Ammon's horn (tissue), 1 donor: ENCODE measurements at places on chromosomes 7 and 10.

DNA sequence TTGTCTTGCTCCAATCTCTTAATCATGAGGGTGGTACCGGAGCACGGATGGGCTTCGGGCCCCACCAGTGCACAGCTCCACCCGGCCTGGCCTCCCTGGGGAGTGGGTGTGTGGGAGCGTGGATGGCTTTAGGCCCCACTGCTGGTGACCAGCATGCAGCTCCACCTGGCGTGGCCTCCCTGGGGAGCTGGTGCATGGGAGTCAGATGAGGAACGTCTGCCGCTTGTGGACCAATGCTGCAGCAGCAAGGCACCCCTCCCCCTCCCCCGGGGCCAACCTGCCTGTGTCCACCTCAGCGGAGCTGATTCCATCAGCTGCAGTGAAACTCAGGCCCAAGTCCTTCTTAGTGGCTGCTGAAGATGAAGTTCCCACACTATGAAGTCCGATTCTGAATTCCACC lies 511.4 kb downstream of the PTPRN2 start:
- DNase-seq: no peak

DNA sequence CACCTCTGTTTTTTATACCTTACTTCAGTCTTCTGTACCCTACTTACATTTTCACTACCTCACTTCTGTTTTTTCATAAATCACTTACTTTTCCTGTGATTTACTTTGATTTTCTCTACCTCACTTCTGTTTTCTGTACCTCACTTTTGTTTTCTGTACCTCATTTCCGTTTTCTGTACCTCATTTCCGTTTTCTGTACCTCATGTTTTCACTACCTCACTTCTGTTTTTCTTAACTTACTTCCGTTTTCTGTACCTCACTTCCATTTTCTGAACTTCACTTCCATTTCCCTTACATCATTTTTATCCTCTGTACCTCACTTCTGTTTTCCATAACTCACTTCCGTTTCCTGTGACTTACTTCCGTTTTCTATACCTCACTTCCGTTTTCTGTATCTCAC lies 492.0 kb upstream of the AKR1E2 start:
- no peak for DNase-seq

GRCh38 chr10:126497672-126498071 lies 109.4 kb upstream of the ADAM12 start:
- DNase-seq: no peak

GRCh38 chr7:5173496-5173895 lies 16.5 kb upstream of the WIPI2 start:
- DNase-seq: no peak

DNA sequence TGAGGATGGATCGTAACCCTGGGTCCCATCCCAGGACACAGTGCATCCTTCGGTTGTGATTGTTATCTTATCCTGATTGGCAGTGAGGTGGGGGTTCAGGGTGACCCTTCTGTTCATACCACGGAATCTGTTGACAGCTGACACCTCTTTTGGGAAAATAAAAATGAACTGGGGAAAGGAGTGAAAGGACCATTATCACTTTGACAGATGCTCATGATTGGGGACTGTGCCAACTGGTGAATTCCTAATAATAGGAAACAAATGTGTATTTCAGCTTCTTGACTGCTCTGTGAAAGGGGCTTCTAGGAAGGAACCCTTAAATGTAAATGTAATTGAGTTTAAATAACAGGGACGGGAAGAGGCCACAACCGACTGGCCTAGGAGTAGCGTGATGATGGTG lies 65.4 kb downstream of the CELF2 start:
- DNase-seq: no peak

DNA sequence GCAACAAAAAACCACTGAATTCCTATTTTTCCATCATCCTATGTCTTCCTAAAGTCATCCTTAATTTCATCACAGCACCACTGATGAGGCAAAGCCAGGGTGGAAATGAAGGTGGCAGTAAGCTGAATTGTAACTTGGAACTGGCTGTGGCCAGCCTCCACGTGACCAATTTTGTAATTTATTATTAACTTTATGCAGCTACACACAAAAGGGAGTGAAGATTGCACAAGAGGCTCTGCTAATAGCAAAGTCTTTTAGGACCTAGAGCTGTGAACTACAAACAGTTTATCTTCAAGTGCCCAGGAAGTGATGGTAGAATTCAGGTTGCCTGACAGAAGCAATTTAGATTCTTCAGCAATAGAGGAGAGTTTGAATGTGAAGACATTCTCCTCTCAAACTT lies 176.4 kb downstream of the CCDC71L start:
- DNase-seq: no peak

DNA sequence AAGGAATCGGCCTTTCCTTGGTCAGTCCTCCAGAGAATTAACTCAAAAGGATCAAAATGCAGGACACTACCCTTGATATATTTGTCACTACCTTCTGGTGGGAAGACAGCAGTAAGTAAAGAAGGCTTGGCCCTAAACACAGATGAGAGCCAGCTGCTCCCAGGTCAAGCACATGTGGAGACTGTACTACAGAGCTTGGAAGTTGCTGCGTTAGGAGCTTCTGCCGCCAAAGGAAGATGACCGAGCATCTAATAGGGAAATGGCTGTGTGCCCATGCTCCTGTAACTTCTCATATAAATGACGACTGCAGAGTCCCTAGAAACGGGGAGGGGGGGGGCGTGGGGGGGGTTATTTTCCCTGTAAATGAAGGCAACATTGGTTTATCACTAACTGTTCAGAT lies 59.0 kb downstream of the PODXL start:
- DNase-seq: no peak

GRCh38 chr7:47488969-47489342 lies 93.0 kb downstream of the TNS3 start:
- no peak for DNase-seq

- peak; percentile 7 for DNase-seq
Measured at GRCh38 chr10:56622335-56622973, 261.4 kb upstream of the ZWINT start.

- no peak for DNase-seq
Measured at GRCh38 chr7:82932516-82932915, 230.2 kb downstream of the PCLO start.

DNA sequence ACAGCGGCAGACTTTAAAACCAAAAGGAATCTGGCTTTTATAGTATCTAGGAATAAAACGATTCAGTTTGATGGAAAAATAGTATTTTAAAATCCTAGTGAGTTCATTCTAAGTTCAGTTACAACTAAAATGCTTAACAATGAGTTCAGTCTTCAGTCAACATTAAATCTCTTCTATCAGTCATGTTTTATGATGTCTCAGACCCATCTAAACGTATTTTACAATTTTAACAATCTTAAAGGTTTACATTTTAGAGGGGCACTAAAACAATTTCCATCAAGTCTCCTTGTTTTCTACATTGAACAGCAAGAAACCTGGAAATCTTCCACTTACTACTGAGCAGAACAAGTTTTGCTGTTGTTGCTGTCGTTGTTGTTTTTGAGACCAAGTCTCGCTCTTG lies 10.0 kb downstream of the SVOPL start:
- no peak for DNase-seq

DNA sequence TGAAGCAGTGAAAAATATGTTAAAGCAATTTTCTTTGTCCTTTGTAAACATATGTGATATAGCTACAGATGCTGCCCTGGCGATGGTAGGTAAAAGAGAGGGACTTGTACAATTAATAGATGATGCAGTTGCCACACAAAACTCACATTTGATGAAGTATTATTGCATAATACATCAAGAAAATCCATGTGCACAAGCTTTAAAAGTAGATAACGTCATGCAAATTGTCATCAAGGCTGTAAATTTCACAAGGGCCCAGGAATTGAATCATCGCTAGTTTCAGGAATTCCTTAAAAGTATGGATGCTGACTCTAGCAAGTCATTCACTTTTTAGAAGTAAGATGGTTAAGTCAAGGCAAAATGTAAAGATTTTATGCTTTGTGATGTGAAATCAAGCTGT lies 10.0 kb downstream of the CYP3A5 start:
- no peak for DNase-seq

DNA sequence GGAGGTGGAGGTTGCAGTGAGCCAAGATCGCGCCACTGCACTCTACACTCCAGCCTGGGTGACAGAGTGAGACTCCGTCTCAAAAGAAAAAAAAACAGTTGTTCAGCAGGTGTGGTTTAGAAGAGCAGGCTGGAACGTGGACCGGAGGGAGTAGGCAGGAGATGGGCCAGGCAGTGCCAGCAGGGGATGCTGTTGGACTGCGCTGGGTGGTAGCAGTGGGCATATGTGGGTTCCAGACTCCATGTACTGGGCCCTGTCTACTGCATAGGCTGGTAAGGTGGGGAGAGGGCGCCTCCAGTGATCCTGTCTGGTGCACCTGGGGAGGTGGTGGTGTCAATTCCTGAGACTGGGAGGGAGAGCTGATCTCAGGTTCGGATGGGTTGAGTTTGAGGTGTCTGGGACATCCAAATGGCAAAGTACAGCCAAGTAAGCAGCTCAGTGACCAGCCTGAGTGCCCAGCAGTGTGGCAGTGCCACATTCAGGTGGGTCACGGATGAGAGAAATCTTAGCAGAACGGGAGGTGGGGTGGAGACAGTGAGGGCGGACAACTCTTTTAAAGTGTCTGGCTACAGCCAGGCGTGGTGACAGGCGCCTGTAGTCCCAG lies 25.9 kb downstream of the SFXN4 start:
- DNase-seq: peak; percentile 50

DNA sequence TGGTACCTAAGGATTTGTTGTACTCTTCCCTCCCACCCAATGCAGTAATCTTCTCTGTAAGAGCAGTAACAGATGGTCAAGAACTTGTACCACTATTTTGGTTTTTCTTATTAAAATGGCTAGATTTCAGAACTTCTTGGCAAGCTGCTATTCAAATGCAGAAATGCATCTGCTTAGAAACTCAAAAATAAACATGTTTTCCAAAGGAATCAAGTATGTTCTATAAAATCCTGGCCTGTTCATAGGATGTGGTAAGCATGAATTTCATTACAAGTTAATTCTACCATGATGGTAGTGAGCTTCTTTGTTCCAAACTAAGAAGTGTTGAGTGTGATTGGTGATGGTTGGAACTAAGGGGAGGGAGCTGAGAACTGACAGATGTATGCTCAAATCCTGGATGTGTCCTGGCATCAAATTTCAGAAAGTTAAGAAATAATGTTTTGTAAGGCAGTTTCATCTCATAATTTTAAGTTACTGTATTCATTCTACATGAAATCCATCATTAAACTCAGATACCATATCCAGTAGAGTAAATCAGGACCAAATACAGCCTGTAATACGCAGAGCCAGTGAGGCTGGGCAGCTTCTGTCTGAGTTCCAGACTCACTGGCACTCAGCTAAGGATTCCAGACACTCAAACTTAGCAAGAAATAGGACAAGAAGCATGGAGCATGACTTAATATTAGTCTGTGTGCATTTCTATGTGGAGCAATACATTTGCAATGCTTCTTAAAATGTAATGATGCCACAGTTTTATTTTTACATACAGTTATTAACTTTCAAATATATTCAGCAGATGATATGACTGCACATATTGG lies 119.6 kb downstream of the TES start:
- DNase-seq: no peak

GRCh38 chr10:11506247-11506789 lies 105.1 kb downstream of the USP6NL start:
- DNase-seq: no peak

DNA sequence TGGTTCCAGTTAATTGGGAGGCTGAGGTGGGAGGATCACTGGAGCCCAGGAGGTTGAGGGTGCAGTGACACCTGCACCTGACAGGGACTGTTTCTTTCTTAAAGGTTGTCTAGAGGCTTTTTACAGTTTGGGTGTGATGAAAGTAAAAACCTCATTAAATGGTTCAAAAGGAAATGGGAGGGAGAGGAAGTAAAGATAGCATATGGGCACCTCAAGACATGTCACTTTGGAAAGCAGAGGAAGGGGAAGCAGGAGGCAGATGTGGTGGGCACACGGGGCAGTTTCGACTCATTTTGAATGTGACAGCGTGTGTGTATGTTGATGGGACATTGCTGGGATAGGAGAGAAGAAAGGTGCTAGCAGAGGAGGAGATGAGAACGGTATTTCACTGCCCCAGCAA lies 203.1 kb downstream of the MLLT10 start:
- DNase-seq: no peak

GRCh38 chr7:47536661-47537611 lies 45.0 kb downstream of the TNS3 start:
- DNase-seq: peak; percentile 39

DNA sequence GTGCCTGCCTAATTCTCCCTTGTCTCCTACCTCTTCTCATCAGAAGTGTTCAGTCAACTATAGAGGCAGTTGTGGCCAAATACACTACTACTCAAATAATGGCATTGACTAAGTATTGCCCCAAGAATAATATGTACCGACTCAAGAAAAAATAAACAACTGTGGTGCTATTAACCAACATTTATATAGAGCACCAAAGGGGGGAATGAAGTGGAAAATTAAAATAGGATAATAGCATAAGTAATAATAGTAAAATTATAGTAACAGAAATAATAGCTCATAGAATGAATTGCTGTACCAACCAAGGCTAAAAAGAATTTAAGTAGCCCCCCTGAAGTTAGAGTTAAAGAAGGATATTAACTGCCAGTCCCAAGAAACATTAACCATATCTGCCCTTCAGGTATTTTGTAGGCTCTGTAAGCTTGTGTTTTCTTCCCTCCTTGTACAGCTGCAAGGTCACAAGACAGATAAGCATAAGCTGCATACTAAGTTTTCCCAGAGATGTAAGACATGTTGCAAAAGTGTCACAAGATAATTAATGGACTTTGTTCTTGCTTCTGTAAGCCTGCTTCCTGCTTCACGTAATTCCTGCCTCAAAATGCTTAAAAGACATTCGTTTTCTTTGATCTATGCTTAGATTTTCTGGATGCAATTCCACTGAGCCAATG lies 10.9 kb upstream of the CYREN start:
- DNase-seq: no peak

DNA sequence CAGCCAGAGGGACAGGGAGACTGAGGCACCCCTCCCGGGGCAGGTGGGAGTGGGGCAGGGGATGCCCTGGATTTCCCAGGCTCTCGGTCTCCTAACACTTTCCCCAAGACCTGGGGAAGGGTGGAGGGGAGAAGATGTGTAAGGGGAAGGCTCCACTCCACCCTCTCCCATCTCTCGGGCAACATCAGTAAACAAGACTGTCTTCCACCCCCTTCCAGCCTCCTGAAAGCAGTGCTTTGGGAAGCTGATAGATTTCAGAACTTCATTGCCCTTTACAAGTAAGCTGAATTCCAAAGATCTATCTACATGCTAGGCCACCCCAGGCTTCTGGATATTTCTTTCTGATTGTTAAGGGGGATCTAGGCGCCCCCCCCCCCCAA lies 3.7 kb downstream of the FLNC start:
- peak; percentile 45 for DNase-seq

DNA sequence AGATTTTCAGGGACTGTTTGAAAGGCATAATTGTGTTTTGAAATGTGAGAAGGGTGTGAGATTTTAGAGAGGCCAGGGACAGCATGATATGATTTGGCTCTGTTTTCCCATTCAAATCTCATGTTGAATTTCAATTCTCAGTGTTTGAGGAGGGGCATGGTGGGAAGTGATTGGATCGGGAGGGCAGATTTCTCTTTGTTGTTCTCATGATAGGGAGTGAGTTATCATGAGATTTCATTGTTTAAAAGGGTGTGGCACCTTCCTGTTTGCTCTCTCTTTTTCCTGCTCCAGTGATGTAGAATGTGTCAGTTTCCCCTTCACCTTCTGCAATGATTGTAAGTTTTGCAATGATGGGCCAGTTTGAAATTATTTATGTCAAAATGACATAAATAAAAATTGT lies 113.0 kb upstream of the PCDH15 start:
- no peak for DNase-seq

GRCh38 chr10:103843854-103844570 lies 11.4 kb downstream of the SH3PXD2A start:
- no peak for DNase-seq

GRCh38 chr7:80827239-80827633 lies 91.6 kb downstream of the SEMA3C start:
- DNase-seq: no peak

- no peak for DNase-seq
Measured at GRCh38 chr7:139675127-139676125, 102.4 kb downstream of the HIPK2 start.
